Stimulated activated CD8-positive, alpha-beta memory T cell treated with anti-CD3 and anti-CD28 coated beads, Interleukin-4, amount 100 ng/mL, for 1 hour (primary cell): ENCODE measurements at places on chromosomes 1 and 21.

GRCh38 chr21:19468991-19469715 is 1065.6 kb upstream of the TMPRSS15 start:
- no peak for DNase-seq

- DNase-seq, result no peak
Measured at GRCh38 chr1:167926486-167926997, 9.9 kb upstream of the DCAF6 start.

GRCh38 chr21:38916214-38916964 is 110.7 kb downstream of the ETS2 start:
- no peak for DNase-seq

DNA sequence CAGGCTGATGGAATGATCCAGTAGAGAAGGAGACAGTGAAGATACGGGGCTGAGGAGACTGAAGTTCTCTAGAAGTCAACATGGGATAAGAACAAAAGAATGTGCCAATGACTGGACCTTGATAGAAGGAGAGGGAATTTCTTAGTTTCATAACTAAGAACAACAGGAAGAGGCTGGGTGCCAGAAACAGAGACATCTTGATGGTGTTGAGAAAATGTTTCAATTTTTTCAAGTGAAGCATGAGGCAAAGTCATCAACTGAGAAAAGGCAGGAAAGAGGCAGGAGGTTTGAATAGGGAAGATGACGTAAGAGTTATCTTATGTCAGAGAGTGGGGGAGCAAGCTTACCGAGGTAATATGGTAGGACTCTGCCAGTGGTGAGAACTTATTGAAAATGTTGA is 80.1 kb downstream of the SPAG17 start:
- DNase-seq, result no peak

GRCh38 chr1:244163861-244164510 is 112.9 kb downstream of the ZBTB18 start:
- DNase-seq, result no peak

DNA sequence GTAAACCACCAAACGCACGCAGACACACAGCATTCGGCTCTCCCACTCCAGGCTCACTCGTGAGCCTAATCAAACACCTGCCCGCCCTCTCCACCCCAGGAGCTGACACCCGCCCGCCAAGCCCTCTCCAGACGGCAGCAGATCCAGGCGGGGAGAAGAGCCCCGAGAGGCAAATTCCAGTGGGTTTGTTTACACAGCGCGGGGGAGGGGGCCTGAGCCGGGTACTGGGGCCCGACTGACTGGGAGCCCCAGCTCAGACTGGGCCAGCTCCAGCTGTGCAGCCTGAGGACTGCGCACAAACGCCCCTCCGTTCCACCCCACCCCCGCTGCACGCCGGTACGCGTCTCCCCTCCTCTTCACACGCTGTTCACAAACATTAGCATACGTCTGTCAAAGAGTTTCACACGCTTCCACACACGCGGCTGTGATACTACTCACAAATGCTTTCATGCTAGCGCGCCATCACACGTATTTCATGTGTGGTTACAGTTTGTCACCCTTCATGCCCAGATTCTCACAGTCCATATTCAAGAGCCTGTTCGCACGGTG is 1.0 kb upstream of the EFNA1 start:
- no peak for DNase-seq

GRCh38 chr1:64514197-64514765 is 44.4 kb downstream of the CACHD1 start:
- no peak for DNase-seq

- no peak for DNase-seq
Measured at GRCh38 chr1:223189903-223190724, 47.1 kb upstream of the TLR5 start.

- no peak for DNase-seq
Measured at GRCh38 chr1:226332947-226333346, 24.0 kb upstream of the LIN9 start.

DNA sequence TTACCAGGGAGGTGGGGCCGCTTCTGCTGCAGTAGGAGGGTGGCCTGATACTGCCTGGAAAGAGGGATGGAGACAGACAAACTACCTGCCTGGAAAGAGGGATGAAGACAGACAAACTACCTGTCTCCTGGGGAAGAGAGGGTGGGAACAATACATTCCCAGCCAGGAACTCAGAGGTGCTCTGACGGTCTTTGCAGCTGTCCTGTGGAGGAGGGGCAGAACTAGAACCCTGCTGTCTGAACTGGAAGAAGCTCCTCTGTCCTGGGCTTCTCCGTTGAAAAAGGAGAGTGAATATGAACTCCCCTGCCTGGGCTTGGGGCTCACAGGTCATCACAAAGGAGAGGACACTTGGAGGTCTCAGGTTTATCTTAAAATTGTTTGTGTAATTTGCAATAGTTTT is 40.3 kb upstream of the ETV3 start:
- DNase-seq, result no peak

DNA sequence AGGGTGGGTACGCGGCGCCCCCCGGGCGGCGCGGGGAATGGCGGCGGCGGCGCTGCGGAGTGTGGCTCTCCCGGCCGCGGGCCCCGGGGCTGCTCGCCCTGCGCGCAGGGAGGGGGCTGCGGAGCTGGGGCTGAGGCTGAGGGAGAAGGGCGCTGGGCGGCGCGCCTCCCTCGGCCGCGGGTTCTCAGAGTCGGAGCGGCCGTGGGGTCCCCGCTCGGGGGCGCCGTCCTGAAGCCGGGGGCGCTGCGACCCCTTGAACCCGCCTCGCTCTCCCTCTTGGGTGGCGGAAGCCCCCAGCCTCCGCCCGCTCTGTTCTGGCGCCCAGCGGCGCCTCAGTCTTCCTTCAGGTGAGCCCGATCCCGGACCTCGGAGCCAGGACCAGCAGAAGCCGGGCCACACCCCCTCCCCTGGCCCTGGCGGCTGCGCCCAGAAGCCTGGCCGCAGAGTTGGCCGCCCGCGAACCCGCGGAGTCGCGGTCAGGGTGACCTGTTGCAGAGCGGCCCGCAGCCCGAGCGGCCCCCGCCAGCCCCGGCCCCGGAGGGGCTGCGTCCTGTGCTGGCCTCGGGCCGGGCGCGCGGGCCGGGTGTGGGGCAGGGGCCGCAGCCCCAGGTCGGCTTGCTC is 532 bp downstream of the RALGPS2 start:
- DNase-seq, result no peak

DNA sequence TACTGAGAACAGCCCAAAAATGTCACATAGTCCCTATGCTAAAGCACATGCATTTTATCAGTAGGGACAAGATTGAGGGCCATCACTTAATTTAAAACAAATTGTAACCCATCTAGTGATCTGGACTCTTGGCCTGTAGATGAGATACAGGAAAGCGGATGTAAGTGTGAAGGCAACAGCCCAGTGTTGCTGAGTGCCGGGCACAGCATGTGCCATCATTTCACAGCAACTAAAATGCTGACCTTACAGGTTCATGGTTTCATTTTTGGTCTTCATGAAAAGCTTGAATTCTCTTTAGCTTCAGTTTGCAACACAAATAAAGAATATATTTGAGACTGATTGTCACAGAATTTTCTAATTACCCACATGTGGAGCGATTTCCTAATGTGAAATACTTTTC is 5.8 kb downstream of the COG2 start:
- no peak for DNase-seq

DNA sequence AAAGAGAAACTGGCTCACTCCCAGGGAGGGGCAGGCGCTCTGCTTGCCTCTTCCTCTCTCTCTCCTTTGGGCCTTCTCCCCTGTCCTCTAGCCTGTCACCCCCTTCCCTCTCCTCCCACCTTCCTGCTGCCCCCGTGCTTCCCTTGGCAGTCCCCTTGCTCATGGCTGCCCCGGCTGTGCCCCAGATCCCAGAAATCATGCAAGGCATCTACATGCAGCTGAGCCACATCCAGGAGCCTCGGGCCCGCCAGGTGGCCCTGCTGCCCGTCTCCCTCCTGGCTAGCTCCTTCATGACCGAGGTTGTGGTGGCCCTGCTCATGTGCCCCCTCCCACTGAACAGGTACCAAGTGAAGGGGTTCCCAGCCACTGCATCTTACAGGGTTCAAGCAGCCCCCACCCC is 36.0 kb upstream of the TTC4 start:
- DNase-seq, result no peak

GRCh38 chr1:171841931-171842761 is 848 bp downstream of the DNM3 start:
- no peak for DNase-seq

DNA sequence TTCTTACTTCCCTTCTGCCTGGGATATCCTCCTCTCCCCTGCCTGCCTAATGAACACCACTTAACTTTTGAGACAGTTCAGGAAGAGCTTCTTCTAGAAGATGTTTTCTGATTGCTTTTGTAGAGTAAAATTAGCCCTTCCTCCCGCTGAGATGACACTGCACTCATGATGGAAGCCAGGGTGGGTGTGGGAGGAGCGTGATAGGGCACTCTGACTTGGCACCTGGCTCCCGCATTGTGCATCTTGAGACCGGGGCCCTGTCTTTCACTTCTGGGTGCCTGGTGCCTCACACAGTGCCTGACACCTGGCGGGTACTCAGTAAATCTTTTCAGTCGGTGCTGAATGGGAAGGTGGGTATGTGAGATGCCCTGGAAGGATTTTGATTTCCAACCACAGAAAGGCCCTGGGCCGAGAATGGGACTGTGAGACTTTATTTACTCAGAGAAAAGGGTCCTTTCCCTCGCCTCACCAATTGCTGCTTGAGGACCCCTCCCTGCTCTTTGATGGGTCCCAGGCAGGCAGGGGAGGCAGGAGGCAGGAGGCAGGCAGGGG is 6.8 kb downstream of the THEM5 start:
- DNase-seq, result no peak

DNA sequence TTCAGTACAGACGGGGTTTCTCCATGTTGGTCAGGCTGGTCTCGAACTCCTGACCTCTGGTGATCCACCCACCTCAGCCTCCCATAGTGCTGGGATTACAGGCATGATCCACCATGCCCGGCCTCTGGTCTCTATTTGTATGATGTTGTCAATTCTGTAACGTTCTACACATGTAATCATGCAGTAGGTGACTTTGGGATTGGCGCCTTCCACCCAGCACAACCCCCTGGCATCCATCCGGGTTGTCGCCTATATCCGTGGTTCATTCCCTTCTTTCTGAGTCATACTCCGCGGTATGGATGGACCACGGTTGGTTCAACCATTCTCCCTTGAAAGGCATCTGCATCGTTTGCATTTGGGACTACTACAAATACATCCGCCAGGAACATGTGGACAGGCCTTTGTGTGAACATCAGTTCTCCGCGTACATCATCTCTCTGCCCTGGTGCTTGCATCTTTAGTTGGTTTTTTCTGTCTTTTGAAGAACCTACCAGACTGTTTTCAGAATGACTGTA is 72.1 kb downstream of the PDE9A start:
- no peak for DNase-seq

DNA sequence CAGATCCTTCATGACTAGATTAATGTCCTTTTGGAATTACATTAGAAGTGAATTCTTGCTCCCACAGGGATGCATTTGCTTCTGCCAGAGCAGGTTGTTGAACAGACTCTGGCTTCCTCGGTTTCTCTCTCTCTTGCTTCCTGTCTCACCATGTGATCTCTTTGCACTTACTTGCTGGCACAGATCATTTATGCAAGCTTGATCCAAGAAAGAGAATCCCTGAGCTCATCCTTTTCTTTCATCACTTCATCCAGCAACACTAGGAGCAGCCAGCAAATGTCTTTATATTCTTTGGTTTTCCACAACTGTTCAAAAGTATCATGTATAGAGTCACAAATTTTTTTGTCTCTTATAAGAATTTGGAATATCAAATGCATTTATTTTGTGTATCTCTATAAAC is 313.5 kb downstream of the ZNF326 start:
- DNase-seq, result no peak

DNA sequence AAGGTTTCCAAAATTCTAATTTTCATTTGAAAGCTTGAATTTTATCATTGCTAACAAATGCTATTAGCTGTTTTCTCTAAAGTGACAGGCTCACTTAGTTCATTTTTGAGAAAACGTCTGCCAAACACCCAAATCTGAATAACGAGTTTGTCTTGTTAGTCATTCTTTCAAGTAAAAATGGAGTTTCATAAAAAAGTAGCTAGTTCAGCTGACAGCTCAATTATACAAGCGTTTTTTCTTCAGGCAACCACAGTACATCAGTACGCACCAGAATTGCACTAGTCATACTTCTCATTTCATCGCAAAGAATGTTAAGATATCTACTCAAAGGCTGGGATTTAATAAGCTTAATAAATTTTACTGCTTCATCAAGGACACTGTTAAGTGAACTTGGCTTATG is 72.3 kb upstream of the SLFNL1 start:
- DNase-seq, result no peak

DNA sequence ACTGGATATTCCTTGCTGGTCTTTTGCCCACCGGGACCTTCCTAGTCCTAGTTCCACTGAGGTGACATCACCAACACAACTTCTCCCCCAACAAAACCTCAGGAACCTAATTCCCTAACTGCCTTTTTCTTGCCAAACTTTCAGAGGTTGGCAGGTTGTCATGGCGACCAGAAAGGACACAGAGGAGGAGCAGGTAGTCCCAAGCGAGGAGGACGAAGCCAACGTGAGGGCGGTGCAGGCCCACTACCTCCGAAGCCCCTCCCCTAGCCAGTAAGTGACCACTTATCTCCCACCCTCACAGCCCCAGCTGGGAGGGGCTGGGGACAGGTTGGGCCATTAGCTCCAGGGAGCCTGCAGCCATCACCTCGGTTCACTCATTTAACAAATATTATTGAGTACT is 815 bp downstream of the STYXL2 start:
- no peak for DNase-seq

DNA sequence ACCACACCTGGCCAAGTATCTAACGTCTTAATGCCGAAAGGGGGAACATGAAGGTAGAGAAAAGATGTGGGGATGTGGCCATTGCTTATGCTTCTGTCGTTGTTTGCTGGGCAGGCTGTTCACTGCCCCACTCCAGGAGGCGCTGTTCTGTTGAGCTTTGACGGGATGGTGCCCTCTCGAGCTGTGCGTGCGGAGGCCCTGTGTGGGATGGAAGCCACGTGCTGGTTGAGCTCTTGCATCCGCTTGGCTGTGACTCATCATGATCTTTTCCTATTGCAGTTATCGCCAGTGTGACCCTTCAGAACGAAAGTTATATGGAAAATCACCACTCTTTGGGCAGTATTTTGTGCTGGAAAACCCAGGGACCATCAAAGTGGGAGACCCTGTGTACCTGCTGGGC is 26.3 kb downstream of the MTARC1 start:
- no peak for DNase-seq

GRCh38 chr1:118254491-118255425 is 69.7 kb upstream of the SPAG17 start:
- DNase-seq, result no peak

DNA sequence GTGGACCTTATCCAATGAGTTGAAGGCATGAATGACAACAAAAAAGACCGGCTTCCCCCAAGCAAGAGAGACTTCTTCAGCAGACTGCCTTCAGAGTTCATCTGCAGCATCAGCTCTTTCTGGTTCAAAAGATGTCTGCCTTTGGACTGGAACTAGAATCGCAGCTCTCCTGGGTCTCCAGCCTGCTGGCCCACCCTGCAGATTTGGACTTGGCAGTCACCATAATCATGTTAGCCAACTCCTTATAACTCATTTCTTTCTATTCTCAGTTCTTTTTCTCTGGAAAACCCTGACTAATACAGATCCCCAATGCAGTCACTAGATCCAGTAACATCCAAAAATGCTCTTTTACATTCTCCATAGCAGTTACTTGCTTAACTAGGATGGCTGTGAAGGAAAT is 89.2 kb upstream of the MARK1 start:
- DNase-seq, result no peak

GRCh38 chr1:54978528-54979326 is 1.7 kb upstream of the TMEM61 start:
- DNase-seq, result no peak
